ENCODE measurements at places on chromosomes 3 and 15.

GRCh38 chr15:85793641-85794597 lies 806 bp downstream of the KLHL25 start:
- peak; percentile 53 for DNase-seq

DNA sequence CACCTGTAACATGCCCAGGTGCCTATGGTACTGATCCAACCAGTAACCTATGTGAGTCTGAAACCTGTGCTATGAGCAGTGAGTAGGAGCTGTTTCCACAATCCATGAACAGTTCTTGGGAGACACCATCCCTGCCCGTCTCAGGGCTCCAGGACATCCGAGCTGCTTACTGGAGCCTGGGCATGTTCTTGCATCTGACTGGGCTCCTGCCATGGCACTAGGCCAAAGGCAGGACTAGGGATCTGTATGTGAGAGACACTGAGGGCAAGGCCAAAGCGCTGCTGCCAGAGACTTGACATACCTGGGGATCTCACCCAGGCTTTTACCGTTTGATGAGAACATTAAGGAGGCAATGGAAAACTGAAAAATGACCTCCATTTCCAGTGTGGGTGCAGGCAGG lies 59.8 kb downstream of the WDR76 start:
- DNase-seq = no peak

GRCh38 chr3:43838877-43839276 lies 148.1 kb downstream of the ABHD5 start:
- DNase-seq = no peak

- peak; percentile 56 for DNase-seq
Measured at GRCh38 chr15:40333922-40334492, 6.7 kb downstream of the CCDC9B start.

DNA sequence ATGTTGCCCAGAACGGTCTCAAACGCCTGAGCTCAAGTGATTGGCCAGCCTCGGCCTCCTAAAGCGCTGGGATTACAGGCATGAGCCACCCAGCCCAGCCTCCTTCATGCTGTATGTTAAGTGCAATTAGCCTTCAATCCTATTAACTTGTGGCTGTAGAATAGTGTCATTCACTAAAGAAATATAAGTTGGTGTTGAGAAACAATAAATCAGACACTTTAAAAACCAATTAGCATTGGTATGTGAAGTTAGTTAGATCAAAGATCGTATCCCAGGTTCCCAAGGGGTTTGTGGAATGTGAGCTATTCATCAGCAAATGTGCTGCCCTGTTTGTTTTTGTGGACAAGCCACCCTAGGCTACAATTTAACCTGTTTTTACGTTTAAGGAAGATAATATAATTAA lies 11.0 kb upstream of the PIK3CB start:
- no peak for DNase-seq

DNA sequence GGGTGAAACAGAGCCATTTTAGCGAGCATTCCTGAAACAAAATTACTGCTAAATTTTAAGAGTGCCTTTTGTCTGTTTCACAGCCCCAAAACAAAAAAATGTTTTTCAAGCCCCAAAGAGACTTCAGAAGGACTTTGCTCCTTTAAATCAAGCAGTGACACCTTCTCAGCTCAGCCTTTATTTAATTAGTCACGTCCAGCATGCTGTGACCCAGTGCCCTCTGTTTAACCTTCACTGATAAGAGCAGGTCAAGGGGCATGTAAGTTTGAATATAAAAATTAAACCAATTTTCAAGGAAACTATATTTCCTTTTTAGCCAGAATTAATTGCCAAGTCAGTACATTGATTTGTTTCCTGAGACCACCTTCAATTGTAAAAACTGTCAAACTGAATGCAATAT lies 40.6 kb downstream of the ISL2 start:
- DNase-seq = no peak

All from transverse colon (tissue), 4 donors.